ENCODE measurements at places on chromosomes 6 and 20. TPM values are rescaled to one million over a fixed set of nuclear protein-coding genes. Genes with fewer than 3 reads are reported as not detected.

DNA sequence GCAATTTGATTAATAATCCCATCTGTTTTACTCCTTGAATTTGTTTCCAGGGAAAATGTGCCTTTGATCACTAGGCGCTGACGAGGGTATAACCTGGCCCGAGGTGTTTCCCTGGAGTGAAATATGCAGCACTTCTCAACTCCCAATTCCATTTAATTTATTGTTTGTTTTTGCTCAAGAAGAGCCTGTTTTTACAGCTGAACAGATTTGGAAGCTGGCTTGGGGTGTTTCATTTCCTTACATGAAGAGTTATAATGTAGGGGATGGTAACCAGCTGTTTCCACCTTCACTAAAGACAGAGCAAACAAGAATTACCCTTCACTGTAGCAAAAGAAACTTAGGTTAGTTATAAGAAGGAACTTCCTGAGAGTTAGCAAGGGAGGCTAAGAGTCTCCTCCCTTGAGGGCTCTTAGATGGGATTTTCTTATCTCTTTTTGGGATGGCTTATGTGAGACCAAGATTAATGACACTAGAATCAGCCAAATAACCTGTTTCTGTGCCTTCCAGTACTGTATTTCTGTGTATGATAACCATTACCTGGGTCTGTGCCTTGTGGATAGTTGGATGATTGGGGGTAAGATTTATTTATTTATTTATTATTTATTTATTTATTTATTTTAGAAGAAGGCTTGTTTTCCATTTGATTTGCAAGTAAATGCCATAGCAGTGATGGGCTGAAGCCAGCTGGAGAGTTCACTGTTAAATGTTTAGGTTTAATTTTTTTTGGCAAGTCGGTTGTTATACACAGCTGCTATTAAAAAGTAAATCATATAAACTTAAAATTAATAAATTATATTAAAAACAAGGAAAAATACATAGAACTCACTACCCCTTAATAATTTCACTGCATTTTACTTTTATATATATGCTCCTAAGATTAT, 162.2 kb upstream of the BMP2 start:
- no peak for DNase-seq

- DNase-seq, result no peak
Observed at GRCh38 chr6:140897804-140898573, 1234.7 kb upstream of the GJE1 start.

GRCh38 chr20:30484009-30484748, 773.3 kb upstream of the DEFB115 start:
- DNase-seq, result peak; percentile 86

DNA sequence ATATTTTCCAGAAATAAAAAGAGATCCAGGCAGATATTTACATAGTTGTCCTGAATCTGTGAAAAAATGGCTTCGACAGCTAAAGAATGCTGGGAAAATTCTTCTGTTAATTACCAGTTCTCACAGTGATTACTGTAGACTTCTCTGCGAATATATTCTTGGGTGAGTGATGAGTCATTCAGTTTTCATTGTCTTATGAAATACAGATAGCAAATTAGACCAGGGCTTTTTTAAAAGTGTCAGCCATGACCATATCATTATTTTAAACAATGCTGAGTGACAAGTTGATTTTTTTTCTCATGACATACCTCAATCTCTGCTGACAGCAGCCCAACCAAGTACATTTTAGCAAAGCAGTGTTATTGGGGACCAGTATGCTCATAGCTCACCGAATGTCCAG, 32.8 kb downstream of the TSPYL4 start:
- DNase-seq, result no peak

- DNase-seq, result no peak
Observed at GRCh38 chr6:73766040-73766439, 70.0 kb downstream of the CD109 start.

DNA sequence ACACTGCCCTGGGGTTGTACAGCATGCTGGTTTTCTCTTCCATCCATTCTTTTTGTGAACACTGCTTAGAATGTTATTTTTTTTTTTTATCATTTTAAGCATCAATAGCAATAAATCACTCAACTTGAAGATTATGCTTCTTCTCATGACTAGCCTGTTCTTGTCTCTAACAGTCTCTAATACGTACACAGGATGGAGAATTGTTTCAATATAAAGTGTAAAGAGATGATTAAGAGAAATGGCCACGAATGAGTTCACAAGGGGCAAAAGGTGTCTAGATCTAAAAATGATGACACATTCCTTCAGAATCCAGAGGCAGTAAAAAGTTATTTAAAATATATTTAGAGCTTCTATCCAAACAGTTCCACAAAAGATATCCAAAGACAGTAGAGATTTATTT, 390.2 kb downstream of the HDGFL1 start:
- DNase-seq, result no peak

DNA sequence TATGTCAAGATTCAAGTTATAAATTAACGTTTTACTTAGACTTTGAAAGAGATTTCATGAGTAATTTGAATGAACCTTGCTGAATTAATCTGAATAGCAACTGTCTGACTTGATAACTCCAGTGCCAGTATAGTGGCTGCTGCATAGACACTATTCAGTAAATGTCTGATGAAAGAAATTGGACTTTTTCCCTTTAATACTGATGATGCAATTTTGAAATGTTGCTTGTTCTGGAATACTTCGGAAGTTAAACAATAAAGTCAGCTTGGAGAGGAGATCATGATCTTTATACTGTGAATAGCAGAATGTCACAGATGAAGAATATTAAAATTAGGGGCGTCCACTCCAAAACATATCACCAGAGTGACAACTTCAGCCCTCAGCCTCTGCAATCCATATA, 3.6 kb upstream of the PGBD1 start:
- DNase-seq, result no peak

DNA sequence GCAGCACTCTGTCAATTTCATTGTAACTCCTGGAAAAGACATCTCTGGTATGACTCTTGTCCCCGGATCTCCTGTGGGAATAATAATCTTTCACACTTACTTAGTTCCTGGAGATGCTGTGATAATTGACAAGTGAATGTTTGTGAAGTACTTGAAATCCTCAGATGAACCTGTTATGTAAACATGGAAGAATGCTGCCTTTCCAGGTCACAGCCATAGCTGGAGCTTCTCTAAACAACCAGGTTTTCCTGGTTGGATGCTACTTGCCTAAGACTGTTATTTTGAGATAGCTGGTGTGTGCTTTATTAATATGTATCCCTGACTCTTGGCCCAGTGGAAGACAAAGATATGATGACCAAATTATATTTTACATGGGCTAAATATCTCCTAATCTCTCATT, 228.6 kb downstream of the KCNQ5 start:
- DNase-seq, result no peak

DNA sequence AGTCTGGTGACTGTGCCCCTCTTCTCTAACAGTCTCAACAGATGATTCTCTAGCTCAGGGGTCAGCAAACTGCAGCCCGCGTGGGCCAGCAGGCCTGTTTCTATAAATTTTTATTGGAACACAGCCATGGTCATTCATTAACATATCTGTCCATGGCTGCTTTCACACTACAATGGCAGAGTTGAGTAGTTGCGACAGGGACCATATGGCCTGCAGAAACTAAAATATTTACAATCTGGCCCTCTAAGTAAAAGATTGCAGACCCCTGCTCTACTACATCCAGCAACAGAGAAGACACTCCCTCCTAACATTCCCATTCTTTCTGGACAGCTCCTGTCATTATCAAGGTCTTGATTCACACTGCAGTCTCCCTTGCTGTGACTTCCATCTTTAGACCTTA, 45.2 kb downstream of the PLAGL2 start:
- DNase-seq, result peak; percentile 6

NDUFAF4 gene
- total RNA-seq, result 25.0 TPM

PPARD gene
- 25.9 TPM for total RNA-seq

ECT2L gene
- not detected for total RNA-seq

All from chondrocyte (in vitro differentiated cells).